A549 (cell line): ENCODE measurements at places on chromosomes 7 and 10. TPM values are rescaled to one million over a fixed set of nuclear protein-coding genes. Genes with fewer than 3 reads are reported as not detected.

The ADRB1 gene
- polyA plus RNA-seq = 0.62 to 0.75 TPM (median 0.66 TPM) in 3 replicates

The SYNPO2L gene
- not detected in 3 replicates for polyA plus RNA-seq

DNA sequence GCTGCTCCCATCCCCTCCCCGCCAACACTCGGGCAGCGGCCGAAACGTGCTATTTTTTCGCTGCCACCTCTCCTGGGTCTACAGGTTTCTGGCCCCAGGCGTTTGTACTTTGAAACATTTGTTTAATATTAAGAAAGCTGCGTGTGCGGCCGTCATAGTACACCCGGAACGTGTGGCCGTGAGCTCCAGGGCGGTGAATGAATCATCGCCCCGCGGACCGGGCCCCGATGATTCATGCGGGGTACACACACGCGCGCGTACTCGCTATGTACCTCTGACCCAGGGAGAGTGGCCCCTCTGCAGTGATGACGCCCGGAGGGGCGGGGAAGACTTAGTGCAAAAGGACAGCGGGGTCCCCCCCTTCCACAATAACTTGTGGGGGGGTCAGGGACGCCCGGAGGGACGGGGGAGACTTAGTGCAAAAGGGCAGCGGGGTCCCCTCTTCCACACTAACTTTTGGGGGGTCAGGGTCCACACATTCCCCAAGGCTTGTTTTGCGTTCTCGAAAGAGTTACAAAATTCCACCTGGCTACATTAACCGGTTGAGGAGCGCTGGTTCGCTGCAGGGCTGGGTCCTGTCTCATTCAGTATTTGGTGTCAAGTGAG lies 56.5 kb upstream of the PCGF5 start:
- peak; percentile 79 for DNase-seq

The LIPK gene
- polyA plus RNA-seq = not detected in 3 replicates

- no peak for DNase-seq
Measured at GRCh38 chr10:13949844-13950542, 363.2 kb downstream of the PRPF18 start.

DNA sequence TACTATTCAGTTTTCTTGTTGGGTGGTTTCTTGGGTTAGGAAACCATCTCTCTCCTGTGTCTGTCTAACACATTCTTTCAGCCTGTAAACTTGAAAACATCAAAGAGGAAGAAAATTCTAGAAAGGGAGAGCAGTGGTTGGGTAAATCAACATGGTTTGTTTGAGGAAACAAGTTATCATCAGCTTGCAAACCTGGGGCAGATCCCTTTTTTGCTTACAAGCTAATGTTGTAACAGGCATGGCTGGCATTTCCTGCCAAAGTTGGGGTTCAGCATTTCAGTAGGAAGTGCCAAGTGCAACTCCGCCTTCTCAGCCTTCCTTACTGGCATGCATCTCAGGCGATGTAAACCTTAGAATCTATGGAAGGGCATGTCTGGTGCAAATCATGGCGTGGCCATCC lies 112.6 kb downstream of the EEPD1 start:
- no peak for DNase-seq

The LLCFC1 gene
- not detected in 3 replicates for polyA plus RNA-seq
